ENCODE measurements at places on chromosomes 1 and 21.

DNA sequence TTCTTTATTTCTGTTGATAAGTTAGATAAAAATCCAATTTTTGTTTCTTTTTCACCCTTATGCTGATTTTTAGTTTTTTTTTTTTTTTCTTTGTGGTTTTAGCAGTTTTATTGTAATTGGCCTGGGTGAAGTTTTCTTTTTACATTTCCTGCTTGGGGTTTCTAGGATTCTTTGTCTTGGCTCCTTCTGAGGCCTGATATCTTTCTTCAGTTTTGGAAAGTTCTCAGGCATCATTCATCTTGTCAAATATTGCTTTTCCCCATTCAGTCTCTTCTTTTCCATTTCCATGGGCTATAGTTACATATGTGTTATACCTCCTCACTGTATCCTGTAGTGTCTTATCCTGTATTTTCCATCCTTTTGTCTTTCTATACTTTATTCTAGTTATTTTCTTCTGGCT, 28.5 kb downstream of the ST6GALNAC3 start:
- no peak for DNase-seq

GRCh38 chr1:216554934-216555333, 131.7 kb upstream of the USH2A start:
- DNase-seq: no peak

DNA sequence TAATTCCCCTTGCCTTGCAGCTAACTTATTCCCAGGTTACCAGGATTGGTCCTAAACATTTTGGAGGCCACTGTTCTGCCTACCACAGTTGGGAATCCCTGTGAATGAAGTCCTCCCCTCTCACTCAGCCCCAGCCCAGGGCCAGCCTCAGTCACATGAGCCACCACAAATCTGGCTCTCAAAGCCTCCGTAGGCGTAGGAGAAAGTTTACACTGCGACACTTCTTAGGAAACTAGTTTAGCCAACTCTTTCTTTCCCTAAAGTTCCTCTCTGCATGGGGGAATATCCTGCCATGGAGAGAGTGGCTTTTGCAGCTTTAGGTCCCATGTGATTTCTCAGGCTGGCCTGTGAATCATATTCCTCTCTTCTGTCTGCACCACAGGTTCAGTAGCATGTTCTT, 45.7 kb upstream of the ETV3 start:
- DNase-seq: no peak

DNA sequence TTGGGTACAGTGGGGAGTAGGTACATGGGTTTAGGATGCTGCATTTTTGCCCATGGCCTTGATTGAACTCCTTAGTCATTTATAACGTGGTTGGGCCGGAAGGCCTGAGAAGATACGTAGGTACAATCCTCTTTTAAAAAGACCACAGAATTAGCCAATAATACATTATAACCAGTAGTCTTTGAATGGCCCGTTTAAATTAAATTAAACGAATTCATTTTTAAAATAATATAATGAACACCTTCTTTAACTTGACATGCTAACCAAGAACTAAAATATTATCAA, 20.1 kb upstream of the ADAR start:
- no peak for DNase-seq

- DNase-seq: no peak
Measured at GRCh38 chr1:203360547-203361185, 9.7 kb upstream of the FMOD start.

DNA sequence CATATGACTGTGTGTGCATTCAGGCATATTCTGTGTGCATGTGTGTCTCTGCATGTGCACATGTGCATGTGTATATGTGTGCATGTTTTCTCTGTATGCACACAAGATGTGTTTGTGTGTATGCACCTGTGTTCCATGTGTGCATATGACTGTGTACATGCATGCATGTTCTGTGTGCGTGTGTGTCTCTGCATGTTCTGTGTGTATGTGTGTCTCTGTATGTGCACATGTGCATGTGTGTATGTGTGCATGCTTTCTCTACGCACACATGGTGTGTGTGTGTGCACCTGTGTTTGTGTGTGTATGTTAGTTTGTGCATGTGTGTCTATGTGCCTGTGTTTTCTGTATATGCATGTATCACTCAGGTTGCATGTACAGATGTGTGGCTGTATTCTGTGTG, 42.3 kb downstream of the AJAP1 start:
- DNase-seq: no peak

DNA sequence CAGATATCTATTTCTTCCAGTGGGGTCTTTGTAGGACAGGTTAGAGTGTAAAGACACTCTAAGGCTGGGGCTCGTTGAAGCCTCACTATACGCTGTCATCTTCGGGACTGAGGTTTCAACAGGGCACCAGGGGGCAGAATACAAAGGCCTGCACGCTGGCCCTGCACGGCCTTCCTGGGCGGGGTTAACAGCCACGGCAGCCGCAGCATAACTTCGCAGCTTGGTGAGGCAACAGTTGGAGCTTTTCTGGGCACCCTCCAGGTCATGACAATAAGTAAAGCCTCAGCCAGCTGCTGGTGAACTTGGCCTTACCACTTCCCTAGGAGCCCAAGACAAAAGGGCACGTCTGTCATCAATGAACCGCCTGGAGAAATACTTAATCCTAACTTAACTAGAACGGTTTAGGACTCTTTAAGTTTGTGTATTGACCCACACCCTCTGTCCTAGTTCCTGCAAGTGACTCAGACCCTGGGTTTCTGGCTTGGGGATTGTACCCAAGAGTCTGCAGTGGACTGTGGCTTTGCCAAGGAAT, 2.3 kb upstream of the RUNX1 start:
- peak; percentile 93 for DNase-seq

- DNase-seq: no peak
Measured at GRCh38 chr1:66380452-66381212, 153.3 kb upstream of the SGIP1 start.
